ENCODE measurements at places on chromosomes 3 and 15.

DNA sequence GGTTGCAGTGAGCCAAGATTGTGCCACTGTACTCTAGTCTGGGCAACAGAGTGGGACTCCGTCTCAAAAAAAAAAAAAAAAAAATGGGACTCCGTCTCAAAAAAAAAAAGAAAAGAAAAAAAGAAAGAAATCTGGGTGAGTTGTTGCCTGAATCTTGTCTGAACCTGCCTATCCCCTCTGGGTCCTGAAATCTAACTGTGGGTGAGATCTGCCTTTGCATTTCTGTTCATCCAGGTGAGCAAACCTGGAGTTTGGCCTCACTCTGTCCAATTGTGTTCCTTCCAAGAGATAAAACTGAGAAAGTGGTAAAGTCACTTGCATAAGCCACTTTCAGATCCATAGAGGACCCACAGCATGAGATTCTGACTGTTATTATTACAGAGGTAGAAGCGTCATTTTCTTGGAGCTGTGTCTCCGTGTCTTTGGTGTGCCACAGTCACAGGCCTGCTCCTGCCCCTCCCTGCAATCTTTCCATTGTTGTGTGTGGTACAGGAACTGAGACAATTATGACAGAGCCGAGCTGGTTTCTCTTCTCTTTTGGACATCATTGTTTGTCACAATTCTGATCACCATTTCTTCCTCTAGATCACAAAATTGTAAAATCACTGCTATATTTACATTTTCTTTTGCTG, 235.9 kb downstream of the LPP start:
- DNase-seq = no peak

- DNase-seq = no peak
These were observed 192.4 kb upstream of the RORA start for GRCh38 chr15:61421470-61421869.

DNA sequence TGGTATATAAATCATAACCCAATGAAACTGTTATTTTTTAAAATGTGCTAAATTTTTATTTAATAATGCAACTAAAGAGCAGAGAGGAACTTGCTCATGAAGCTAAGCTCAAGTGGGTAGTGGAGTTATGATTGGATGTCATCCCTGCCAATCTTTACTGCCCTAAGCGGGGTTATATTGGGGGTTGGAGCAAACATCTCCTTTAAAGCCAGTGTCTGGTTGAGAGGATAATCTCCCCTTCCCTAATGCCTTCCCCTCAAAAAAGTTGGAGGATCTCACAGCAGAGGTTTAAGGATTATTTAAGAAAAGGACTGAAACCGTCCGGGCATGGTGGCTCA, 32.1 kb upstream of the CLASP2 start:
- no peak for DNase-seq

DNA sequence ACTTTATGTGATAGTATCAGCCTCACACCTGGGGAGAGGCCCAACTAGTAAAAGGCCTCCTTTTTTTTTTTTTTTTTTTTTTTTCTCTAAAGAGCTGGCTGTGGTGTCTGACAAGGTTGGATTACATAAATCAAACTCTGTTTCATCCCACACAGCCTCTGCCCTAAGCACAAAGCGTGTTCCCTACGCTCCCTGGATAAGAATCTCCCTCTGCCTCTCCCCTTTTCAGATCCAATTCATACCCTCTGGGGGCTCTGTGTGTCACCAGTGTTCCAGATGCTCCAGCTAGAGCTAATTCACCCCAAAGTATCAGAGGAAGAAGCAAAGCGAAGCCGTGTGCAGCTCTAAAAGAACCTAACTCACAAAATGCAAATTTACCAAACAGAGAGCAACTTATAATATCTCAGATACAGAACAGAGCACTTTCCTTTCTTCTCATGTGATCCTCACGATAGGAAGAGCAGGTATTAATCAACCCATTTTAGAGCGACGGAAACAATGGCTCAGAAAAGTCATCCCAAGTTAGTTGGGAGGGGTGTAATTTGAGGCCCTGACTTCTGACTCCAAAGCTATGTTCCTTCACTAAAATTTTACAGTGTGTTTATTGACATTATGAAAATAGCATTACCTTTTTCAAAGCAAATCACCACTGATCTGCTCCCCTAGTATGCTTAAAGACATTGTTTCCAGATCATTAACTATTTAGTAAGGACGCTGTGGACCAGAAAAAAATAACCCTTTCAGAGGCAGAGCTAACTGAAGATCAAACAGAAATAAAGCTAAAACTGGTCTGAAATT, 12.4 kb downstream of the BMF start:
- no peak for DNase-seq

GRCh38 chr3:160981217-160981938, 123.8 kb downstream of the B3GALNT1 start:
- DNase-seq = no peak

- DNase-seq = no peak
These were observed 611 bp upstream of the BNIP2 start for GRCh38 chr15:59689626-59690236.

GRCh38 chr15:31326875-31327668, 437 bp downstream of the KLF13 start:
- no peak for DNase-seq

GRCh38 chr15:68896178-68896577, 34.1 kb upstream of the SPESP1 start:
- DNase-seq = no peak
